ENCODE measurements at places on chromosomes 2 and 18.

DNA sequence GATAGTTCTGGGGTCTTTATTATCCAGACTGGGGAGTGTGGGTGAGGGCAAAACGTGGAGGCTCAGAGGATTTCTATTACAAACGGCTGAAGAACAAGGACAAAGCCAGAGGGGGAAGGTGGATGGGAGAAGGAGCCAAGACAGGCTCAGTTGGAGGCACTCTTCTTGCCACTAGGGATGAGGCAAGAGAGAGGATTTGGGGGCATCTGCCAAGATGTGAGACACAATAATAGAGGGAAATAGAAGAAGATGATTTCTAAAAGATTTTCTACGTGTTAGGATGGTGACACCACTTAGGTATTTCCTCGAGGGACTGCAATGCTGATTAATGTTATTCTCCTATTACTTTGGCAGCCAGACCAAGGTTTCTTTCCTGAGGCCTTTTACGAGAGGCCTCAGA lies 71.8 kb downstream of the APOB start:
- no peak for DNase-seq

DNA sequence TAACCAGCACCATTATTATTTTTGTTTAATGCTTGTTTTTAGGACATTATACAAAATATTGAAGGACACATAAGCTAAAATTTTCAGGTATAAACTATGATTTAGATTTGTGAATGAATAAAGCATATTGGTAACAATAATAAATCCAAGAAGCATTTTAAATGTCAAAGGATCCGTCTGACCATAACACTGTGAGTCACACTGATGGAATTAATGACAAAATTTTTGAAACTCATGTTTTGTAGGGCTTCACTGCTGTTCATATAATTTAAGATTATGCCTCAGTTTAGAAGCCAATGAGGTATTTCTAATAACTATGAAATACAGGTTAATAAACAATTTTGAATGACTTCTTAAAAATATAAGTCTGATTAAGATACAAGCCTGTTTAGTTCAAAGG lies 124.6 kb downstream of the TMEFF2 start:
- no peak for DNase-seq

- no peak for DNase-seq
Observed at GRCh38 chr2:196182439-196183171, 11.2 kb upstream of the STK17B start.

- no peak for DNase-seq
Observed at GRCh38 chr2:177252808-177253531, 11.6 kb downstream of the NFE2L2 start.

DNA sequence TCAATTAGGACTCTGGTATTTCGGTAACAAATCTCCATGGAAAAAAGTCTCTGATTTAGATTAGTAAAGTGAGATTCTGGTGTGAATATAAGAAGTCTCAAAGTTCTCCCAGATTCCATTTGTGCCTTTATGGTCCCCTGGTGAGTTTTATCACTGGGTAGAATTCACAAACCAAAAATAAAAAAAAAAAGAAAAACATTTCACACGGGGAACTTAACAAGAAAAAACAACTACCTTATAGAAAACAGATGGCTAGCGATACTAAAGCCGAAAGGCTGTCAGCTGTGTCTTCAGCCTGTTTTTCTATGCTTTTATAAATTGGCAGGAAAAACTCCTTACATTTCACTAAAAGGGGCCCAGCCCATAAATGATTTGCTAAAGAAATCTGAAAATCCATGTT lies 50.6 kb downstream of the COL5A2 start:
- DNase-seq, result no peak

DNA sequence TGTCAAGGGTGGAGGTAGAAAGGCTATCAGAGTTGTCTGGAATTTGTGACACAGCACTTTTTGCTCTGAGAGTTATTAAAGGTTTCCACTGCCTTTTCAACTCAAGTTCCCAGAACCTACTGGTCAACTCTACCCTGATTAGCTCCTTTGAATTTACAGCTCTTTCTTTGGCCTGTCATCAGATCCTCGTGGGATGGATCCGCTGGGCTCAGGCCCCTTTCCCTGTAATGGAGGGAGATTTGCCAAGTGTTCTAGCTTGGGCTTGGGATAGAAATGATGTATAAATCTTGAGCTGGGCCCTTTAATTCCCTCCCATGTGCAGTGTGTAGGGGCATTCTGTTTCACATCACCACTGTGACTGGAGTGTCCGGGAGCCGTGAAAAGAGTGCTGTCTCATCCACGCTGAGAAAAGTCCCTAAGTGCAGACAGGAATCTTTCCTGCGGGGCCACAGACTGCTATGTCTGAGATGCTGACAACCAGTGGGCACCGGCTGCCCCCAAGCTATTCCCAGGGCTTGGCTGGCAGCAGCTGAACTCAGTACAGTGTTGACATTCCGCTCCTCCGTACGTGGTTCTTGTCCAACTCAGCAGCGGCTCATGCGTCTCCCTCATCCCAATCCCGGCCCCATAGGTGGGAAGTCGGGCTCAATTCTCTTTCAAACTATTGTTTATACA lies 46.9 kb upstream of the ARHGAP28 start:
- DNase-seq, result no peak

GRCh38 chr2:13466076-13466475 lies 749.3 kb downstream of the TRIB2 start:
- DNase-seq, result no peak

DNA sequence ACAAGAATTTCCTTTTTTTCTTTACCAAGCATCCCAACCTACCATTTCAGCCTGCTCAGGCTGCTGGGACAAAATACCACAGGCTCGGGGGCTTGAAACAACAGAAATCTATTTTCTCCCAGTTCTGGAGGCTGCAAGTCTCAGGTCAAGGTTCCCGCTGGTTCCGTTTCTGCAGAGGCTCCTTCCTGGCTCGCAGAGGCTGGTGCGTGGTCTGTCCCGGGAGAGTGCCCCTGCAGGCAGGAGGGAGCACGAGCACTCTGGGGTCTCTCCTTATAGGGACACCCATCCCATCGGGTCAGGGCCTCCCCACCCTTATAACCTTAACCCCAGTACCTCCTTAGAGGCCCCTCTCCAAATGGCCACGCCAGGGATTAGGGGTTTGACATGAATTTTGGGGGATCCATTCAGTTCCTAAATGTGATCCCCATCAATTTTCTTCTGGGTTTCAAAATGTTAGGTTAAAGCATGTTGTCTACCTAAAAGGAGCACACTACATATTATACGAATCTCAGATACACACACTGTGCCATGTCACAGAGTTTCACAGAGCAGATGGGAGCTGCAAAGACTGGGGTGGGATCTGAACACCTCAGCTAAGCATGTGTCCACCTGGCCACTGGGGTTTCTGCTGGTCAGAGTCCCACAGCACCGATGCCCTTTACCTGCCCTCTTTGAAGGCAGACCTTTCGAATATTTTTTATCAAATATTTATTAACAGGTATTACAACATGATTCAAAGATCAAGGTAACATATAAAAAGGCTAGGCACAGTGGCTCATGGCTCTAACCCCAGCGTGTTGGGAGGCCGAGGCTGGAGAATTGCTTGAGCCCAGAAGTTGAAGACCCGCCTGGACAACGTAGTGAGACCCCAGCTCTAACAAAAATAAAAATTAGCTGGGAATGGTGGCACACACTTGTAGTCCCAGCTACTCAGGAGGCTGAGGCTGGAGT lies 17.6 kb upstream of the ADI1 start:
- peak; percentile 16 for DNase-seq

GRCh38 chr2:102295566-102295965 lies 15.8 kb upstream of the IL1RL1 start:
- DNase-seq, result no peak

DNA sequence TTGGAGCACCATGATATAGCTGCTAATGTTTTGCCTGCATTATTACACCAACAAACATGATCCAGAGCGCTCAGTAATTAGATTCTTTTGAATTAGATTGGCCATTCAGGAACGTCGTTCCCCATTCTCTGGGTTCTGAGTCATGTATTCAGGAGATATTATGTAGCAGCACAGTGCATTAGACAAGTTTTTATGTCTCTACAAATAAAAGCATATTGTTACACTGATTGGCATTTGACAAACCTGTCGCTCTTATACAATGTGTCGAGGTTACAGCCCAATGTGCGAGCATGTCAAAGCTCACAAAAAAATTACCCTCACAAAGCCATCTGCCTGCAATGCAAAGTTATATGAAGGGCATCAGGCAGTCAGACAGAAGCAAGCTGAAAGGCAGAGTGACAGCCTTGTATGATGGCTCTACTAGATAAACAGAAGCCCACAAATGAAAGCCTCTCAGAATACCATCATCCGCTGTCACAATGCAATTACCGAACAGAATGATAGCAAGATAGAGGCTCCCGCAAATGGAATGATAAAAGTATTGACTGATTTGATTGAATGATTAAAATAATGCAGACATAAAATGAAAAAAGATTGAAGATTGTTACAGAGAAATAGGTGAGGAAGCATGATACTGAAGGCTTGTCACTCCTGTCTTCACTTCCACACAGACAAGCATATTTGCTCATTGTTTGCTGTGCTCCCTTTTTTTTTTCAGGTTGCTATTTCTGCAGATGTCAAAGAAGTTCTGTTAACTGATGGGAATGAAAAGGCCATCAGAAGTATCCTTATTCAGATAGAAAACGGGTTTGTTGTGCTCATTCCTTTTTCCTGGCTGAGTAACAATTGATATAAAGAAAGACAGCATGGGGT lies 234.6 kb upstream of the SIX3 start:
- DNase-seq, result no peak

DNA sequence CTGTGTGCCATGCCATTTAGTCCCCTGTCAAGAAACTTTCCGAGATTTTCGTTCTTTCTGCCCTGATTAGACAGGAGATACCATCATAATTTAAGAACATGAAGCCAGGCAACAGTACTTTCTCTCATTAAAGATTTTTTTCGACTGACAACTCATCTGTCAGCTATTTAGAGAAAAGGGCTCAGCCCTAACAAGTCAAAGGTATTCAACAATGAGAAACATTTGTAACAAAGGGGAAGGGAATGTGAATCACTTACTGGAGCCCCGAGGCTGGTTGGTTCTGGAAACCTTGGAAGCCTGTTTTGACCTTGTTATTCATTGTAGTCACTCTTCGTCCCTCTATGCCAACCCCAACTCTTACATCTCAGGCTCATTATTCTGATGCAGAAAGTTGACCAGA lies 199.4 kb downstream of the SPP2 start:
- DNase-seq, result no peak

GRCh38 chr2:79827881-79828280 lies 315.0 kb downstream of the CTNNA2 start:
- no peak for DNase-seq

GRCh38 chr2:33488178-33488690 lies 11.8 kb downstream of the RASGRP3 start:
- no peak for DNase-seq

GRCh38 chr2:20674974-20675679 lies 8.2 kb downstream of the GDF7 start:
- DNase-seq, result no peak

- DNase-seq, result no peak
Observed at GRCh38 chr18:9862686-9863085, 23.1 kb upstream of the TXNDC2 start.

- no peak for DNase-seq
Observed at GRCh38 chr2:55431982-55432627, 12.4 kb upstream of the CCDC88A start.

DNA sequence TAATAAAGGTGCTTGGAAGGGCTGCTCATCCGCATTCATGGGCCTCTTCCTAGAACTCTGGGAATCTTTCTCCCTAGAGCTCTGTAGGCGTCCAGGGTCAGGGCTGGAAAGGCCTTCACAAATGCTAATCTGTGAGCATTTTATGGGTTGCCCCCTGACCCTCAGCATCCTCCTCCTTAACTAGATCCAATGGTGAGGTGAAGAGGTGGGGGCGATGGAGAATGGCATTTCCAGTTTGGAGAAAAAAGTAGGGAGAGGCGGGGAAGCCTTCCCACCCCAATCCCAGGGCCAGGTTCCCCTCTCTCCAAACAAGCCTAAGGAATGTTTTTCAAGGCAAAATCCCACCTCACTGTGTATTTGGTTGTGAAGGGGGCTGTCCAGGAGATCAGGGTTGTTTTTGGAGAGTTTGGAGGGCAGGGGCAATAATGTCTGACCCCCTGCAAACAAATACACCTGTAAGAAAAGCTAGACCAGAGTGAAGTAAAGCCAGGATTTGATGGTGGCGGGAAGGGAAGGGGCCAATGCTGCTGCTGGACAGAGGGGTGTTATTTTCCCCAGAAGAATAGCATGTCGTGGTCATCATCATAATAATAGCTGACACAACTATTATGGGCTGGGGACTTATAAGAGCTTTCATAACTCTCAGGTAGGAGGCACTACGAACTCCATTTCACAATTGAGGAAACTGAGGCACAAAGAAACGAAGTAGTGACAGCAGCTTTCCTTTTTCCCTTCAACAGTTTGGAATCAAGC lies 1.4 kb upstream of the MYCN start:
- no peak for DNase-seq

DNA sequence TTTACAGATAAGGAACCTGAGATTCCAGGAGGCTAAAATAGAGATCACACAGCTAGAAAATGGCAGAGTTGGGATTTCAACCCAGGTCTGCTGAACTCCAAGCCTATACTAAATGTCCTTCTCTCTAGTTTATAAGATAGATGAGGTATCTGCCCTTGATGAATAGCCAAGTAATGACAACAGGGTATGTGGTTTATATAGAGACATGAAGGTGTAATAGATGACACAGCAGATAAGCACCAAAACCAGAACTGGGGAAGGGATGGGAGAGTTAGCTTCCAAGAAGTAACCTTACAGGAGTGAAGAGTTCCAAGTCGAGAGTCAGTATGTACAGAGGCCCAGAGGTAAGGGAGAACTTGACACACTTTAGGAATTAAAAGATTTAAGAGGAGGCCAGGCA lies 104.7 kb upstream of the UBXN4 start:
- no peak for DNase-seq

- DNase-seq, result no peak
Observed at GRCh38 chr2:74413001-74413698, 8.3 kb downstream of the C2orf81 start.

- no peak for DNase-seq
Observed at GRCh38 chr2:128742467-128742866, 423.8 kb upstream of the HS6ST1 start.
